ENCODE measurements at places on chromosomes 13 and 19. TPM values are rescaled to one million over a fixed set of nuclear protein-coding genes. Genes with fewer than 3 reads are reported as not detected.

The TEX26 gene
- total RNA-seq: not detected

The TEX29 gene
- total RNA-seq: not detected

The RFC3 gene
- 30.3 TPM for total RNA-seq

The LACC1 gene
- total RNA-seq: 4.8 TPM

The ZNF253 gene
- total RNA-seq: not detected

Data from A549 treated with AZD2906 at 1 μM for 4 hours (cell line).